Suppressor macrophage treated with lipopolysaccharide for 1 hour (primary cell): ENCODE measurements at places on chromosomes 7 and 10.

GRCh38 chr10:94992811-94993210 is 54.4 kb downstream of the CYP2C9 start:
- DNase-seq, result no peak

DNA sequence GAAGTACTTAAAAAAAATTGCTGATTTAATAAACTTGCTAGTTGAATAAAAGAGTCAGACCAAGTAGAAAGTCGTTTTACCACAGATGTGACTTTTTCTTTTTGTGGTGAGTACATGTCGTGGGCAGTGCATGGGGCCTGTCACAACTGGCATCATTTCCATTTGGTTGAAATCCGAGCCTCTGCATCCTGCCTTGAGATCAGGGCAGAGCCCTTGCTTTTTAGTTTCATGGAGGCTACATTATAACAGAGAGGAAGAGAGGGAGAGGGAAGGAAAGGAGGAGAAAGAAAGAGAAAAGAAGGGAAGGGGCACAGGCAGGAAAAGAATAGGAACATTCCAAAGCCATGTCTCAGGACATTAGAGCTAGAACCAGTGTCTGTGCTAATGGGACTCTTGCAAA is 20.4 kb upstream of the INSYN2A start:
- DNase-seq, result no peak

- DNase-seq, result no peak
These were observed 307.7 kb downstream of the MDFIC start for GRCh38 chr7:115229401-115230105.

DNA sequence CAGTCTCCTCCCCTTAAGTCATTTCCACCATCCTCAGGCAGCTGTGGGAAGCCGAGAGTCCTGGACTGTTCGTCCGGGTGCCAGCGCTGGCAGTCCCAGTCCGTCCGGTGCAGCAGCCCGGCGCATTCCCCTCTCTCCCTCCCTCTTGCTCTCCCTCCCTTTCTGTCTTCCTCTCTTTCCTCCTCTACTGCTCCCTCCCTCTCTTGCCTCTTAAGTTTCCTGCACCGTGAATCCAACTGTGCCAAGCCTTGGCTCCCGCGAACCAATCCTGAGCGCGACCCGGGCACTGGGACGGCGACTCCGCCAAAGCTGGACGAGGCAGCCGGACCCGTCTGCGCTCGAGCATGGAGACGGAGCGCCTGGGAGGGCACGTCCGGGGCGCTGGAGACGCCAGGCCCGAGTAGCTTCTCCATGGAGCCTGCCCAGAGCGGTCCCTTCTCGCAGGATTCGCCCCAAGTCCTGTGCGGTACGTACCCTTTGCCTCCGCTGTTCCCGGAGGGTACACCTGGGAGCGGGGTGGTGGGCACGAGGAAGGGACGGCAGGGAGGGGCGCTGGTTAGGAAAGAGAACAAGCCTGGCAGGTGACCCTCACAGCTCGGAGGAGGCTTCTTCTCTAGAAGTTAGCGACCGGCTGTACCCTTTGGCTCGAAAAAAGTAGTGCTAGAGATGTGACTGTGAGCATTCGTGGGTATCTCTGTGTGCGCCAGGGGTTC is 1.0 kb downstream of the NXPH1 start:
- DNase-seq, result no peak

GRCh38 chr10:44300666-44301649 is 83.9 kb downstream of the CXCL12 start:
- DNase-seq, result no peak
